Karpas-422 (cell line): ENCODE measurements at places on chromosomes 2 and 18. TPM values are rescaled to one million over a fixed set of nuclear protein-coding genes. Genes with fewer than 3 reads are reported as not detected.

- DNase-seq = no peak
Observed at GRCh38 chr2:102046135-102046986, 54.6 kb downstream of the IL1R2 start.

The TNFAIP6 gene
- not detected in 2 replicates for total RNA-seq

DNA sequence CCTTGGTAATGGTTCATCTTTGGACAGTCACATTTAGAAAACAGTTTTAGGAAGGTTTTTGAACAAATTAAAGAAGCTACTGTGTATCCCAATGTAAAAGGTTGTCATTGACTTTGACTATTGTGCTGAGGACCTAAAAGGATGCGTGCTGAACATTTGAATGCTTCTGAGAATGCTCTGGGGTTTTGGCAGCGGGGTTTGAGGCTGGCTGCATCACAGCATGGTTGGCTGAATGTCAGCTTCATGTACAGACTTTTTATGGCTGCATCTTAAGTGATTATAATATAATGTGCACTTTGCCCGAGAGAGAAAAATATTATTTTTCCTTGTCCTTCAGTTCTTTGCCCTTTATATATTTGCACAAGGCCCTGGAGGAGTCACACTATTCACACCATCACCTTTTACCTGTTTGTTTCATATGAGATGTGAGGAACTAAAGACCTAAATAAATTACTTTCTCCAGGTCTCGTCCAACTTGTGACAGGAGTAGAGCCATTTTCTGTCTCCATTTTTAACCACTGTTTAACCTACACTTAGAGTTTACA lies 125.9 kb downstream of the CCDC85A start:
- no peak for DNase-seq

DNA sequence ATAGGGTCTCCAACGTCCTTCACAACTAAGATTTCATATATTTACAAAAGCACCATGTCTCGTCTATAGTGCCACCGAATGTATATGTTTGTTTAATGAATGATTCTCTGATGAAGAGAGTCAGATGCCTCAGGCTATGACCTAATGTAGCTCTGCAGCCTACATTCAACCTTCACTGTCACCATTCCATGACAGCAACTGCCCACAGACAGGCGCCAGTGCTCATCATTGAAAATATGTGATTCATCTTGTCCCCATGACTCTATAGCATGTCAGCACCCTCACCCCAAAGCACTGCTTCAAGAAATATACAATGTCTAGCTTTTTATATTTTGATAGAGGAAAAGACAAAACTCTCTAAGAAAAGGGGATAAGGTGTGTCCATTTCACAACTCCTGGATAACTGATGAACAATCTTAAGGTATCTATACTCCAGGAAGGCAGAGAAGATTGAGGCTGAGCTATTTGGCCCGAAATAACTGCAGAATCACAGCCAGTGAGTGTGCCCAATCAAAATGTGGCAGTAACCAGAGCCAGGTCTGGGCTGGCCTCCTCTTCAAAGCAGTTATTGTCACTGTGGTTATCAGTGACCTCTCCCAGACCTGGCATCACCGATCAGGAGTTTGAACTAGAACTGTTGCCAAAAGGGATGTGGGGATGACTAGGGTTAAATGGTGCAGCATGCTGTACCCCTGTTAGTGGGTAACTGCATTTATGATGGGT lies 246.6 kb downstream of the SETBP1 start:
- DNase-seq = no peak

DNA sequence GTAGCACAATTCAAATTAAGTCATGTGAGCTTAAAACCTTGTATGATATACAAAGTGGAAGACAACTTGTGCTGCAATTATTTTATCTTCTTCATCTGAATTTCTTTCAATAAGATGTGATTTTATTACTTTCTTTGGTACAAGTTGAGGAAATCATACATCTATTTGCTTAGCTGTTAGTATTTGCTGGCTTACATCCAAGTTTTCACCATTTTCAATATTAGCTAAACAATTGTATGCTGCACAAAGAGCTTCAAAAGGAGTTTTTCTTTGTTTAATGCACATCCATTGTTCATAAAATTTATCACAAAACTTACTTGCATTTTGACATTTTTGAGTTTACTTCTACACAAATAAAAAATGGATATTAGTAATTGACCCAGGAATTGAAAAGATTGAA lies 40.9 kb downstream of the SCN9A start:
- DNase-seq = no peak

The RAB6D gene
- total RNA-seq = not detected in 2 replicates

The CDK15 gene
- total RNA-seq = not detected in 2 replicates

DNA sequence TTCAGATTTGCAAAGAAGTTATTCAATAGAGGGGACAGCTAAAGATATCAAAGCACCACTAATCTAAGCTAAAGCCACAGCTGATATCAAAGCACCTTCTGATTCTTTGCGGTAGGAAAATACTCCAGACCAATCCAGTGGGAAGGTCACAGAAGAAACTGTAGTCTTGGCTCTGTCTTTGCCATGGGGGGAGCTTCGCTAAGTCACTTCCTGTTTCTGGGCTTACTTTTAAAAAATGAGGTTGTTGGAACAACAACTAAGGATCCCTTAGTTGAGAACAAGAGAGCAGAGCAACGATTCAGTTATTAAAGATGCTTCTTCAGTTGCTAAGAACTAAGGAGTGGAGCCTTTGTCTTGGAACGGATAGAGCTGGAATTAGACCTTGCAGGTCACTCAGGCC lies 12.2 kb downstream of the LPIN1 start:
- DNase-seq = no peak

The APLF gene
- 2.5 and 5.3 TPM in 2 replicates for total RNA-seq

The ROCK2 gene
- total RNA-seq = 7.4 and 14.2 TPM in 2 replicates

- no peak for DNase-seq
Observed at GRCh38 chr2:149720615-149721014, 133.0 kb upstream of the MMADHC start.

DNA sequence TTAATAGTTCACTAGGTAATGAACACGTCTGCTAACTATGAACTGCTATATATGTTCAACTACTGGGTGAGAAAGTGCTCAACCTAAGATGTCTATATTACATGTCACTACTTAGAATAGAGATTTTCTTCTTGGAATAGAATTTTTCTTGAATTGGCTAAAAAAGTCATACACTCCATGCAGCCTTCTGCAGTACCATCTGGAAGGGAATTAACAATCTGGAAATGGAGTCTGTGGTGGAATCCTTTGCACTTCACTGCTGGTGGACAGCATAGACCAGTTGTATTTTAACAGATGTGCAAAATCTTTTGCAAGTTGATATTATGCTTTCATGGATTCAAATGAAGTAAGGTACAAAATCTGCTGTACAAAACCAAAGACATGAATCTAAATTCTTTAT lies 799.6 kb downstream of the KCNJ3 start:
- no peak for DNase-seq

The KCNS3 gene
- total RNA-seq = 1.5 and 2.5 TPM in 2 replicates

DNA sequence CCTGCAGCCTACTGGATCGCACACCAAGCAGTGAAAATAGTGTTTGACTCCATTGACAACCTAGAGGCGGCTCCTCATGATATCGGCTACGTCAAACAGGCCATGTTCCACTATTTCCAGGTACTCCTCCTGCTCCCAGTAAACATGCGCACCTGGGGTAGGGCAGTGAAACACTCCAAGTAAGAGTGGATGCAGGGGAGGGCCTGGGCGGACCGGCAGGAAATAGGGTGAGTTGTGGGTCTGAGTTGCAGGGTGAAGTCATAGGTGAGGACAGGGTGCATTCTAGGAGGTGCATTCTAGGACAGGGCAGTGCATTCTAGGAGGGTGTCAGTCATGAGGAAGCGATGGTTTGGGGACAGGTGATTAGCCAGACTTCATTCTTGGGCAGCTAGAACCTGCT lies 5.0 kb downstream of the NAGK start:
- DNase-seq = no peak

DNA sequence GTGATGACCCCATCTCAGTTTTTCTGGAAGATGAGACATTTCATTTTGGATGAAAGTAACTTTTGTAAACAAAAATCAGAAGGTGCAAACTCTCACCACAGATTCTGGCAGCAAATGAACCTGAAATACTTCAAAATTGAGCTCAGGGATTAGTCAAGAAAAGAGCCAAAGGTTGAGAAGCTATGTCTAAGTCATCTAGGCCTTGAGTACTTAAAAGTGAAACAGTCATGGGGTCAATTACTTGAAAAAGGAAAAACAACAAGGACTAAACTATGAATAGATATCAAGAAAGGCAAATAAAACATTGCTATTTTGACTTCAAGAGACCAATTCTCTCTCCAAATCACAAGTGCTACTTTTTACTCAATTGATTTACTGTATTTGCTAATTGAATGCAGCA lies 285.1 kb downstream of the RBM43 start:
- no peak for DNase-seq

The ADGRF3 gene
- 0.25 TPM in 1 of 2 replicates, not detected in the other for total RNA-seq

GRCh38 chr2:144522897-144523595 lies 3.1 kb upstream of the ZEB2 start:
- peak; percentile 56 for DNase-seq

- no peak for DNase-seq
Observed at GRCh38 chr2:195677884-195678283, 20.9 kb downstream of the SLC39A10 start.

The KCNG3 gene
- total RNA-seq = not detected in 2 replicates

The ATP6V1B1 gene
- total RNA-seq = not detected in 2 replicates

DNA sequence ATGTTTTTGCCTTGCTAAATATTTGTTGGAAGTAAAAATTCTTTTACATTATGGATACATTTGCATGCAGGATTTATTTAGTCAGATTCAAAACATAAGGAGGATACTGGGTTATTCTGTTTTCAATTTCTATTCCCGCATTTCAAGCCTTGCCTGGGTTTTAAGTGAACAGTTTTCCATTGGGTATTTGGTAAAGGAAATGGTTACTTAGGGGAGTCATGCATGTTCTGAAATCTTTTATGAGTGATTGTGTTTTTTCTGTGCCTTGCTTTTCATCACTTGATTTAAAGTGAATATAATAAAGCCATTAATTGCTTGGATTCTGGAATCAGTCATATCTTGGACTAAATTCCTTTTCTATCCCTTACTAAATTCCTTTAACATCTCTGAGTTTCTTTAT lies 12.0 kb upstream of the SP9 start:
- no peak for DNase-seq

The LOXL3 gene
- 0.15 and 1.3 TPM in 2 replicates for total RNA-seq

The CFC1B gene
- total RNA-seq = not detected in 2 replicates

The COA5 gene
- 39.1 and 66.2 TPM in 2 replicates for total RNA-seq

DNA sequence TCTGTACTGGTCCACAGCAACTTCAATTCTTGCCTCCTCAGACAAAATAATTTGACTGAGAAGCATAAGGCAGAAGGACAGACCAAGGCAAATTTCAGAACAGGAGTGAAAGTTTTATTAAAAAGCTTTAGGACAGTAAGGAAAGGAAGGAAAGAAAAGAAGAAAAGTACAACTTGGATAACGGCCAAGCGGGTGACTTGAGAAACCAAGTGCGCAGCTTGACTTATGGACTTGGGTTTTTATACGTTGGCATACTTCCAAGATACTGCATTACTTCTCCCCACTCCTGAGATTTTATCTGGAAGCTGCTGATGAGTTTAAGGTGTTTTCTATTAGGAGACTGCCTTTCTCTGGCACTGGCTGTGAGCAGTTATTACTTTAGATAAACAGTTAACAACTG lies 64.7 kb downstream of the CCDC178 start:
- DNase-seq = no peak

GRCh38 chr2:177602611-177603164 lies 210.1 kb downstream of the AGPS start:
- no peak for DNase-seq

The GAREM1 gene
- total RNA-seq = 0.11 and 0.22 TPM in 2 replicates

The HJURP gene
- 16.5 and 29.0 TPM in 2 replicates for total RNA-seq

The ABCG5 gene
- total RNA-seq = not detected in 2 replicates

- no peak for DNase-seq
Observed at GRCh38 chr2:231640241-231640640, 47.6 kb downstream of the TEX44 start.

The KCNJ3 gene
- not detected in 2 replicates for total RNA-seq

The SULT1C4 gene
- total RNA-seq = not detected in 2 replicates

The SLC16A14 gene
- 0.15 and 0.29 TPM in 2 replicates for total RNA-seq

- DNase-seq = no peak
Observed at GRCh38 chr2:191670076-191670475, 7.9 kb upstream of the NABP1 start.

DNA sequence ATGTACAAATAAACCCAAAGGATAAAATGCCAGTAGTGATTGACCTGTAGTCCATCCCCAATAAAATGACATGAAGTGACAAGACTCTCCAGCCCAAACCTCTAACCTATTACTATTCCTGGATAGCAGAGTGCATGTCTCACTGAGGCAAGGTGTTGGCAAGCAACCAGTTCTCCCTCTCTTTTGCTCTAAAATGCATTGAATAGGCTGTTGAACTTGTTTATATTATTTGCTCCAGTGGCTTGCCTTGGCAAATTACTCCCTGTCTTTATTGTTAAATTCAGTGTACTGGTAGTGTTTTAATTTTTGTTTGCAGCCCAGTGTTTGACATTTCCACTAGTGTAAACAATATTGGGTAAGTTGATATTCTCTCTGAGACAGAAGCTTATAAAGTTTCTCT lies 70.5 kb downstream of the CSRNP3 start:
- DNase-seq = no peak
